ENCODE measurements at places on chromosomes 3 and 15. TPM values are rescaled to one million over a fixed set of nuclear protein-coding genes. Genes with fewer than 3 reads are reported as not detected.

DNA sequence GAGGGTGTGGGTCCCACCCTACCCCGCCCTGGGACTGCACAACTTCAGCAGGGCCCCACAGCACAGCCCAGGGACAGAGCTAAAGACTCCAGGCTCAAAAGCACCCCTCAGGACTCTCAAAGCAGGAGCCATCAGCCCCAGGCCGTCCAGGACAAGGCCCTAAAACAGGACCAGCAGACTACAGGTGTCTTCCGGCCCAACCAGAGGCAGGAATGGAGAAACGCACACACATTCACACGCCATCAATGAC is 26.1 kb downstream of the ATRIP start:
- no peak for DNase-seq

GRCh38 chr15:62413153-62413552 is 248.1 kb upstream of the C2CD4B start:
- DNase-seq = no peak

- DNase-seq = no peak
Measured at GRCh38 chr3:160950542-160950941, 154.6 kb downstream of the B3GALNT1 start.

DNA sequence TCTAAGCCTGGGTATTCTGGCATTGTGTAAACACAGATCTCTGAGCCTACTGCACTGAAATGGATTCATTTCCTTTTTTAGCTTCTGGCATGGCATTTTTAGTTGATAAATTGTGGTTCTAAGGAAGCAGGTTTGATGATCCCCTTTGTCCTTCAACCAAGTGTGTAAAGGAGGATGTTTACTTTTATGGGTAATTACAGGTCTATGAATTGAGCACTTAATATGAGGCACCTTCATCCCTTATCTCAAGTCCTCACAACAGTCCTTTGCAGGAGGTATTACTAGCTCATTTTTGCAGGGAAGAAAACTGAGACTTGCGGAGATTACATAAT is 30.8 kb upstream of the ZBTB38 start:
- no peak for DNase-seq

DNA sequence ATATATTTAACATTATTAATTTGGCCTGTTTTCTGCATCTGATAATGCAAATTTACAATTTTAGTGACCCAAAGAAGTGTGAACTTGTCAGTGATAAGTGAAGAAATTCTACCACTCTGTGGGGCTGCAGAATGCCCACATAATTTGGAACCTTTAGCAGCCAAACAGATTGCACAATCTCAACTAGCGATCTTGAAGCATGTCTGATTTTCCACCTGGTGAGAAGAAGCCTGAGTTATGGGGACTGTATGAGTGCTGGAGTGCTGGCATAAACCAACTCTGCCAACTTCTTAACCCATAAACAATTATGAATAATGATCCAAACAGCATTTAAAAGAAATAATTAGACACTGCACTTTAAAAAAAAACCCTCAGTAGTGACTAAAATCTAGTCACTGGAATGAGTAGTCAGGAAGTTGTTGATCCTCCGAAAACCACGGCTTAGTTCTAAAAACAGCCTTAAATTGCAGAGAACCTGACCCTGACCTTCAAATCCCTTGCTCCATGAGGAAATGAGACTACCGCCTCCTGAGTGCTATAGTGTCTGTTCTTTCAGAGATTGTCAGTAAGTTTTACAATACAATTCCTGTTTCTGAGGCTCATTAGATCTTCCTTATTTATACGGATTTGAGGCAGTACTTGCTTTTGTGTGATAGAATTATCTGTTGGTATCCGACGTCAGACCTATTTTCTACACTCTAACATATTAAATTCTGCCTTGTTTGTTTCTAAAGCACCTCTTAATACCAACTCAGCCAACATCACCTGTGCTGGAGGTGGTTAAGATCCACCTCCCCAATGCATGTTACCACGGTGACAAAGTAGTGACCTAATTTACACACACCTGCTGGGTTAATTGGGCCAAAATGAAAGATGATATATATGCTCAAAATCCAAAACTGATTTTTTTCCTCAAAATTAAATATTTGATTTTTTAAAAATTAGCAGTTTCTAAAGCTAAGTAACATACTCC is 267.7 kb downstream of the ZBTB20 start:
- no peak for DNase-seq

- DNase-seq = no peak
Measured at GRCh38 chr15:59439576-59439975, 1.6 kb downstream of the FAM81A start.

DNA sequence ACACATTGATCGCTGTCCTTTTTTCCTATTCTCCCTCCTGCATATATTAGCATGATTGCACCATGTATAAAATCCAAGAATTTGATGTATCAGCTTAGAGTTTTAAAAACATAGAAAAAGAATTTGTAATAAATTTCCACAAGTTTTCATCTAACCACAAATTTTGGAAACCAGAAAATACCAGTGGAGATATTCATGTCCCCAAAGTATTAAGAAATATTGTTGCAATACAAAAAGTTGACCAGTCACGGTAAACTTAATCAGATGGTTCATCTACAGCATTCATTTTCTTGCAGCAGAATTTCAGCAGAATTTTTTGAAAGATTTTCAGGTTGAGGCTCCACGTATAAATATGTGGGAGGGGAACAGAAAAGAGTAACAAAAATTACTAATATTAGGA is 500.9 kb upstream of the MDFIC2 start:
- DNase-seq = no peak

GRCh38 chr3:149479621-149480325 is 5.3 kb downstream of the TM4SF4 start:
- DNase-seq = no peak

- no peak for DNase-seq
Measured at GRCh38 chr15:53910236-53910849, 67.9 kb upstream of the UNC13C start.

GRCh38 chr3:4939276-4939675 is 40.0 kb upstream of the BHLHE40 start:
- no peak for DNase-seq

DNA sequence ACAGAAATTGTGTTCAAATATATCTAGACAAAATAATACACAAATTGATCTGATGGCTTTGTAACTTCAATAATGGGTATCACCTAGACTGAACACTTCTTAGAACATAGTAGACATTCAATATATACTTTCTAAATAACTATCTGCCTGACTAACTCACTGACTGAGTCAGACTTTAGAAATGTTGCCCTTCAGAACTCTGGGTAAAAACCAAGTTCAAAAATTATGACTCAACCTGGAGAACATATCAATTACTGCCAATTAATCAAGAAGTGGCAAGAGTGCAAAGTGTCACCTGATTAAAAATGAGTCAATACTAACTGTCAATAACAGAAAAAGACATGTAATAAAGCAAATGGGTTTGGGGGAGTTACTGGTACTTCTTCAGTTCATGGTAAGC is 144.6 kb upstream of the TMCO5A start:
- no peak for DNase-seq

DNA sequence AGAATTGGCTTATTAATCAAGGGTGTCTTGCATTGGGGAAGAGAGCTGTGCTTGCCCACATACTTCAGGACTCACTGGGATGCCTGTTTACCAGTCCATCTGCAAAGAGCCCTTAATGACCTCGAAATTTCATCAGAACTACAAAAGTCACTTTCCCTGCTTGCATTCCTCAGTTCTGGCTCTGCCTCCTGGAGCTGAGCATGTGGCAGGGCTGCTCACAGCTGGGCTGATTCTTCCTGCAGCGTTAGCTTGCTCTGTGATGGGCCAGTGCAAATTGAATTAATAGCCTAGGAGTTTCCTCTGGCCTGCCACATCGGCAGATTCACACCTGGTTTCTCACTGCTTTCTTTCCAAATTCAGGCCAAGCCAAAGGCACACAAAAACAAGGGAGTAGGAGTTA is 108.9 kb downstream of the DUT start:
- no peak for DNase-seq

- no peak for DNase-seq
Measured at GRCh38 chr15:98567951-98568350, 80.4 kb upstream of the IGF1R start.

GRCh38 chr15:44441095-44441501 is 13.7 kb downstream of the CTDSPL2 start:
- DNase-seq = no peak

- no peak for DNase-seq
Measured at GRCh38 chr3:111667621-111668239, 72.6 kb upstream of the ZBED2 start.

Gene NR2E3
- total RNA-seq = 1.2 TPM

Gene ANKRD63
- 0.31 TPM for total RNA-seq

Gene PRSS50
- 4.8 TPM for total RNA-seq

Gene CCR3
- total RNA-seq = not detected

Gene KBTBD8
- 1.4 TPM for total RNA-seq

Gene SLC6A1
- not detected for total RNA-seq

Gene GOLGA6L1
- total RNA-seq = not detected
